ENCODE measurements at places on chromosomes 2 and 18.

GRCh38 chr2:226772389-226773179 lies 27.0 kb downstream of the IRS1 start:
- DNase-seq = no peak

GRCh38 chr2:184589261-184589660 lies 9.1 kb upstream of the ZNF804A start:
- DNase-seq = no peak

- no peak for DNase-seq
These were observed 368.7 kb upstream of the ID2 start for GRCh38 chr2:8312861-8313830.

GRCh38 chr2:169038338-169038757 lies 7.2 kb upstream of the ABCB11 start:
- peak; percentile 8 for DNase-seq

DNA sequence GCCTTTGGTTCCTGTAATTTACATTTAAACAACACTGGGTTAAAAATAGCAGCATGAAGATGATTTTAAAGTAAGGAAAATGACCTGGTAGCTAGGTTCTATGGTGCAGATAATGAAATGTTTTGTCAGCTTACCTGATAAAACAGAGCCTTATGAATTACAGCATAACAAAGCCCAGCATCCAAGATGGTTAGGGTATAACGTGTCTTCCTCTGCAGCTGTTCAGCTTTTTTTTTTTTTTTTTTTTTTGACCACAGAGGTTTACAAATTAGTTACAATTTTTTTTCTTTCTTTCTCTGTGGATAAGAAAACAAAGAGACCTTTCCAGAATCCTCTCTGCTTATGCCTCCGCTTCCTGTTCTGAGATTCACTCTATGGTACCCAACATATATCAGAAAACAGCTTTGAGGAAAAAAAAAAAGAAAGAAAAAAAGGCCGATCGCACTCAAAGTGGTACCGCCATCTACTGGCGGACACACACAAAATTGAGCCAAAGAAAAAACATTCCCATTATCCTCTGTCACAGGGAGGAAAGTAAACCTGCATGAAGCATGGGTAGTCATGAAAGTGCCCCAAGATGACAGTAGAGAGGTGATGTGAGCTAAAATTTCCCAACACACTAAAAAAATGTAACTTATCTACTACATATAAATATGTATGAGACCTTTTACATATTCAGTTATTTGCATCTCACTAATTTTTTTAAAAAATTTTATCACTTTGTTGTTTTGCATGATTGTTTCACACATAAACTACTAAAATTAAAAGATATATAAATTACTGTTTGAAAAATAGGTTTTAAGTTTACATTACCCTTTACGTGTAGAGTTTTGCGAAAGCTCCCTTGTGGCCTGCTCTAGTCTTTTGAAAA lies at the start of gene SCN3A:
Gene SCN3A (minus strand): TSS at position 362 of the 871 bp plus-strand sequence. CDS start 27,656 bp downstream, outside the sequence.
- peak; percentile 8 for DNase-seq

DNA sequence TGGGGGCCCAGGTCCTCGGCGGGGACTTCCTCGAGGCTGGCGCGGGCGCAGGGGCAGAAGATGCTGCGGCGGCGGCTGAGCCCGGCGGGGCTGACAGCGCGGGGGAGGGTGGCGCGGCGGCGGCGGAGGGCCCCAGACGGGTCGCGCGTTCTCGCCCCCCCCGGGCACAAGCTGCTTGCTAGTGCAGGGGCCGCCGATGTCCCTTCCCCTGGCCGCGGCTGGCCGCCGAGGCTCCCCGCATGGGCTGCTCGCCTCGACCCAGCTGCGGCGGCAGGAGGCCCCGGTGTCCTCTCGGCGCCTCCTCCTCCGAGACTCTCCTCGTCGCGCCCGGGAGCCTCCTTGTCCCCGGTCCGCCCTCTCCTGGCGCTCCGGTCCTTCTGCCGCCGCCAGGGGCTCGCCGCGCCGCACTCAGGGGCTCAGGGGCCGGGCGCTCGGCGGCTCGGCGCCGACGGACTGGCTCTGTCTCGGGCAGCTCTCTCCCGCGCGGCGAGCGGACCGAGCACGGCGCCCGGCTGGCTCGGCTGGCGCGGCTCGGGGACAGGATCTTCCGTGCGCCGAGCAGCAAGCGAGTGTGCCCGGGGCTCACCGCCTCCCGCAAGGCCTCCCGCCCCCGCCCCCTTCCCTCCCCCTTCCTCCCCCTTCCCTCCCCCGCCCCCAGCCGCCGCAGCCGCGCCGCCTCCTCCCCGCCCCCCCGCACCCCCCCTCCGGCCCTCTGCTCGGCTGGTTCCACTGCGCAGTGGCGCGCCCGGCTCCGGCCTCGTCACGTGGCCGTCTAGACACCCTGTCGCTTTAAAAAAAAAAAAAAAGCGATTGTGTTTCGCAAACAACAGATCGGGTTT lies 902 bp upstream of the SMAD7 start:
- peak; percentile 82 for DNase-seq

DNA sequence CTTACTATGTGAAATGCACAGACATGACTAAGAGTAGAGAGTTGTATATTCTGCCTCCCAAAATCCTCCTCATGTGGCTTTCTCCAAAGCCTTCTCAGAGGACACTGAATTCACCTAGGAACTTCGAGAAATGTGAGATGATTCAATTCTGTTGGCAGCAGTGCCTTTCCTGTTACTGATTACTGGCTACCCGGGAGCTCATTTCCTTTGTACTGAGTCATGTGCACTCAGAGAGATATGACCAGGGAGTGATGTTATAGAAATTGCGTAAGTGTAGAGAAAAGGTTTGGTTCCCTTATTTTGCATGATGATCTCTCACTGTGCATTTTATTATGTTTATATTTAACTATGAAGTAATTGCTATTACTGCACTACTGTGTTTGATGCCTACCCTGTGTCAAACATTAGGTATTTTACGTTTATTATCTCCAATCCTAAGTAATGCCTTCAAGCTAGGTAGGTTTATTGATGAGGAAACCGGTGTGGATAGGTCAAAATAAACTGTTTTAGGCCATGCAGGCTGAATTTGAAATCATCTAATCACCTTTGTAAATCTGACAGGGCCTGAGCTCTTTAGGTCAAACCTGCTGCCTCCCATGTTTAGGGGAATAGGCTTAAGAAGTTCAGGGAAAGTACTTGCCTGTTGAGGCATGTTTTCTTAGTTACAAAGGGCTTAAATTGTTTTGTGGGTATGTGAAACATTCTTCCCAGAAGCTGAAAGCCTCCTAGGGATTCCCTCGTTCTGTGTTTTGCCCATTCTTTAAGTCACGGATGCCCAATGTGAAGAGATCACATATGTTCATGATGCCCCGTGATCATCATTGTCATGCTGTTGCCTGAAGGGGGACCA lies 86.8 kb downstream of the FMNL2 start:
- no peak for DNase-seq

Data from stimulated activated CD4-positive, alpha-beta T cell treated with anti-CD3 and anti-CD28 coated beads, Interleukin-15, amount 100 ng/mL, for 24 hours (primary cell).